Epithelial cell of prostate (primary cell): ENCODE measurements at places on chromosomes 1 and 21.

DNA sequence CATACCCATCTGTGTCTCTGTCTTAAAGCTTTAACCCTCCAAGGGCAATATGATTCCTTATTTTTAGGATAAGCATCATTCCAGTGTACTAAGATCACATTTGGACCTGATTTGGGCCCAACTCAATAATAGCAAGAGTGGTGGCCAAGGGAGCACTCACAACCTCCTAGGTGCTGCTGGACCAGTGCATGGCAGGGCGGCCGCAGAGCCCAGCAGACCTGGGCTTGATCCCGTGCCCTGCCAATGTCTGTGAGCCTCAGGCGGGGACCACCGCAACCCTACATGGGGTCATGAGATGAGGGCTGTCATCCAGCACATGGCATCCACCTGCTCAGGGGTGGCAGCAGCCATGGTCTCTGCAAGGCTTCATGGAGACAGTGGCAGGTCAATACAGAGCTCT, 201.8 kb upstream of the TMEM51 start:
- no peak for DNase-seq

DNA sequence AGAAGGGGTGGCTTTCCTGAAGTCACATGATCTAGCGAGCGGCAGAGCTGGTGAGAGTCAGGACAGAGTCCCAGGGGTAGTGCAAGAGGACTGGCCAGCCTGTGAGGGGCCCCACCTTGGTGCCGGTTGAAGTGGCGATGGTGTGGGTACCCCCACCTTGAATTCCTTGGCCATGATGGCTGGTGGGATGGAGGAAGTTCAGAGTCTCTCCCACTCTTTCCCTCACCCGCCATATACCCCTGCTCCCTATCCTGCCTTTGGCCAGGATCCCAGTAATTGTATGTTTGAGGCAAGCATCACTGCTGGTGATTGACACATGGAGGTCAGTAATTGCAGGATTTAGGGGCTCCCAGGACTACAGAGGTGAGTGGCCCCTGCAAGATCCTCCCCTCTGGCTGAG, 11.8 kb downstream of the PADI3 start:
- DNase-seq = no peak

GRCh38 chr21:27379354-27379753, 412.5 kb upstream of the ADAMTS5 start:
- DNase-seq = no peak

- no peak for DNase-seq
These were observed 4.1 kb upstream of the TFAP2E start for GRCh38 chr1:35568975-35569395.

DNA sequence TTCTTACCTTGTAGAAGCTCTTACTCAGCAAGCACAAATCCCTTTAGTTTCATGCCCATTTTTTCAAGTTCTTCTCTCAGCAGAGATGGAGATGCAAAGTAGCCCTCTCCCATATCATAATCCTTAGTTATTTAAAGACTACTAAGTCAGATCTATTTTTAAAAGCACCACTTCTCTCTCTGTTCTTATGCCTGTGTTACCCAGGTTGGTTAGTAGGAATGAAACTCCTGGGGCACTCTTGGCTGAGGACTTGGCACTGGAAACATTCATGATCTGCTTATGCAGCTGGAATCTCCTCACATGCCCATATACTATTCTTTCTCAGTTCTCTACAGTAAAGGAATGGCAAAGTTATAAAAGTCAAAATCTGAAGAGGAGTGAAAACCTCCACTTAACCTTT, 51.9 kb upstream of the PPP2R5A start:
- DNase-seq = no peak

DNA sequence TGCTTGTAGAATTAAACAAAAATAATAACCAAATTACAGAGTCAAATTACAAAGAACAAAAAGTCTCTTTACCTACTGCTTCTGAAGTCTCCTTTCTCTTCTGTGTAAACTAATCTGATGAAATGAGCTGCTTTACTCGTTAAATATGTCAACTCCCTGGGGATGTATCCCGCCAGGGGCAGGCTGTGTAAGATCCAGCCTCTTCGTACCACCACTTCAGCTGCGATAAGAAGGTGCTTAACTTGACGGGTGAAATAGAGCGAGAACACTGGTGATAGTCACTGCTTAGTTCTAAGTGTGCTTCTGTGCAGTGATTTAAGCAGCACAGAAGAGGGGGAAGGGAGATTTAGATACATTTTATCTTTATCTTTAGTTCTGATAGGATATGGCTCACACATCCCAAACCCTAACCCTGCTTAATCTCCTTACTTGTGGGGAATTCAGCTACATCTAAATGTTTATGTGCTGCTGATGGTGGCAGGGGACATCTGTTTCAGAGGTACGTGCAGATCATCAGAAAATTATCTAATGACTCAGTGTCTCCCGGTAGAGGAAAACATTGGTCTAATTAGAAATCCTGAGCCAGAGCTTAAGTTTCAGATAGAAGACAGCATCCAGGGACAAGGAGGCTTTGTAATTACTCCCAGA, 46.0 kb downstream of the RHOU start:
- no peak for DNase-seq

DNA sequence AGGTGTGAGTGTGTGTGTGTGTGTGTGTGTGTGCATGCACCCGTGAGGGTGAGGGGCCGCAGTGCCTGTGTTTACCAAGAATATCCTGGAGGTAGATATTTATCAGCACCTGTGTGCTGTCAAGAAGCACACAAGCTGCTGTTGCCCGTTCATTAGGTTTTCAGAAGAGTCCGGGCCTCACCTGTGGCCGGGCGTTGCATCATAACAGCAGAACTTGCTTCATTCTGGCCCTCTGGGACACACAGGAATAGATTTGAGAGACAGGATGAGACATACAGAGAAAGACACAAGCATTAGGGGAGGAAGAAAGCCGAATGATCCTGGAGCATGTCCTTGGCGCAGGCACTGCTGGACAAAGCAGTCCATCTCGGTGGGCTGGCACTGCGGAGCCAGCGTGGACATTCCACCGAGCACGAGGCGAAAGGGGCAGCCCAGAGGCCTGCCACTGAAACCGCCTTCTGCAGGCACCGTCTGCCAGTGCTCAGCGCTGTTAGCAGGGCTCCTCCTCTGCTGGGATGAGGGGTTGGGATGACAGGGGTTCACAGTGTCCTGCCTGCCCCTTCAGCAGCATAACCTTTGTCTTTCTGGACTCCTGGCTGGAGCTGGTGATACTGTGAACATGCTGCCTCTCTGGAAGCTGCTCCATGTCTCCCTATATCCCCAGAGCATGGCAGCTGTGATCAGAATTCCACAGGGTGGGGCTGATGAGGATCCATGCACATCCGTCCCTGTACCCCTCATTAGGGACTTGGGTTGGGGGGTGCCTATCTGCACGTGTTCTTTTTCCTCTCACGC, 81.1 kb downstream of the PEX14 start:
- no peak for DNase-seq

DNA sequence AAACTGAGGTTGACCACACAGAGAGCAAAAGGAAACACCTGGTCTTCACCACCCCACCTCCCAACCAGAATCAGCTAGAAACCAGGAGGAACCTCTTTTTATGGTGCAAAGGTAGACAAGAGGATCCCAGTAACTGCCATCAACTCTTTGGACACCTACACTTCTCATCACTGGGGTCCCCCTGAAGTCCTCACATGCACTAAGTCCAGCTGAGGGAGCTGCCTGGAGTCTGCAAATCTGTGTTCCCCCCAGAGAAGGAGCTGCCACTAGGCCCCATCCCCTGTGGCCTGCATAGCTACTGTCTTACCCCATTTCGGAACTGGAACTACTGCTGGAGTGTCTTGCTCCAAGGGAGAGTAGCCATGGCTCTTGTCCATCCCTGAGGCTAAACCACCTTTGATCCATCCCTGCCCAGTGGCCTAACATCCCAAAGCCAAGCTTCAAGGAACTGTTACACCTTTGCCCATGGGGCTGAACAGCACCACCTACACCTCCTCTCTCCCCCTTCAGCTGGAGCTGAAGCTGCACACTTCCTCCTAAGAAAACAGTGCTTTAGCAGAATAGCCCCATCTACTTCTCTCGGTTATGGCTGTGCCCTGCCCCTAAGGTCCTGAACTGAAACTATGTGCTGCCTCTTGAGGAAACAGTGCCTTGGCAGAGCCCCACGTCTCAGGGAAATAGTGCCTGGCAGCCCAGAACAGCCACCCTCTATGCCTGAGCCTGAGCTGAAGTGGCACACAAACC, 85.4 kb upstream of the CD53 start:
- no peak for DNase-seq

- DNase-seq = no peak
These were observed 171.7 kb upstream of the COA6 start for GRCh38 chr1:234201600-234201999.

DNA sequence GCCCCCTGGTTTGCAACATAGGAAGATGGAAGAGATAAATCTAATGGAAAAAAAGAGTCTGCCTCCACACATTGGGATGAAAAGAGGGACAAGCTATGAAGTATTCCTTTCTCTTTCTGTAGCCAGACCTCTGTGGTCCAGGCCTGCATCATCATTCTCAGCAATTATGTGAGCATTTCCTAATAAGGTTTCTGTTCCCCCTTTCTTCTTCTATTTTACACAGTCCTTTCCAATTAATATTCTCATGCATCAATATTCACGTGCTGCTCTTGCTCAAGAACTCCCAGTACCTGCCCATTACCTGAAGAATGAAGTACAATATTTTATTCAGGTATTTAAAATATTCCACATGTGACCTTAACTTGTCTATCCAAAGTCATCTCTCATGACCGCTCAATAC, 8.2 kb upstream of the SLC30A1 start:
- no peak for DNase-seq

GRCh38 chr1:24999426-24999825, 69.3 kb upstream of the RUNX3 start:
- DNase-seq = no peak

DNA sequence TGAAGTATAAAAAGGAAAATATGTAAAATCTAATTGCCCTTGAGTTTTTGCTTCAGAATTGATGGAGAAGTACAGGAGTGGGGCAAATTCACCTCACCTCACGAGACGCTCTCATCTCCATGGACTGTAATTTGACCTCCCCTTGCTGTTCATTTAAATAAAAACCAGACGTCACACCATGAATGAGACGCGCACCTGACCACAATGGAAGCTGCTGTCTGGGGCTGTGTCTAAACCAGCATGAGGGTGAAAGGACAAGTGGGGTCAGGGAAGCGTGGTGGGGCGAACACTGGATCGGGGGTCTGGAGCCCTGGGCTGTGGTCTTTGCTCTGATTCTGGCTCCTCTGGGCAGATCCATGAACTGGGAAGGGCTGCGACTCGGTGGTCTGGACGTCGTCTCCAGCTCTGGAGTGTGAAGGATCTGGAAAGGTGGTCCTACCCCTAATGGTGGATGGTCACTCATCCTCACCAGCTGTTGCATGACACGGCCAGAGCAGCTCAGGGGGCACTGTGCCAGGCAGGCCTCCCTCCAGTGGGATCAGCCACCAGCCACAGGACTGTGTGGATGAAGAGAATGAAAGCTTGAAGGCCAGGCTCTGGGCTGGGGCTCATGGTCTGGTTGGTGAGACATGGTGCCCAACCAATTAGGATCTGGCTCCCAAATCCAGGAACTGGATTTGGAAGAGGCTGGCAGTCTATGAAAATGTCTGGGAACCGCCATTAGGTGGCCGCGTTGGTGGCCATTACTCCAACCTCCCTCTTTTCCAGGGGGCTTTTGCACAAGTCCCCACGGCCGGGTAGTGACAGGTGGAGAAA, 728.6 kb downstream of the PTPRU start:
- no peak for DNase-seq
